ENCODE measurements at places on chromosomes 16 and 17. TPM values are rescaled to one million over a fixed set of nuclear protein-coding genes. Genes with fewer than 3 reads are reported as not detected.

DNA sequence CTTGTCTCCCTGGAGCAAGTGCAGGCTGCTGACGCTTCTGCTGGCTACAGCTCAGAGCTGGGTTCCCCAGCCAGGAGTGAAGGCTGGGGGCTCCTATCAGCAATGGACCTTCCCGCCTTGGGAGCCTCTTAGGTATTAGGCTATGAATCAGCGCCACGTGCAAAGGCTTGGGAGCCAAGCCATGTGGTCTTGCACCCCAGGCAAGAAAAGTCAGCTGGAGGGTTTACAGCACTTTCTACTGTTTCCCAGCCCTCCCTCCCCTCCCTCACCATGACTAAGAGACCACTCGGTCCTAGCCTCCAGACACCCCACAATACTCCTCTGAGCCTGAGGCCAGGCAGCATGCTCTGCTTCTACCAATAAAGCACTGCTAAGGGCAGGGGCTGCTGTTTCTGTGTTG, 12.3 kb downstream of the EPX start:
- H3K4me1 ChIP-seq, result no peaks in the 10 kb centered on the region
- H3K27me3 ChIP-seq, result no peaks in the 10 kb centered on the region
- H3K27ac ChIP-seq, result no peak overlapping the region
- DNase-seq, result no peak
- H3K36me3 ChIP-seq, result peaks cover 38% of the 10 kb centered on the region

- no peaks in the 10 kb centered on the region for H3K36me3 ChIP-seq
- H3K4me3 ChIP-seq, result peak overlapping the region; percentile 30
- no peak for DNase-seq
- H3K27me3 ChIP-seq, result no peaks in the 10 kb centered on the region
- peaks cover 17% of the 10 kb centered on the region for H3K4me1 ChIP-seq
- peak overlapping the region; percentile 91 for H3K27ac ChIP-seq
Observed at GRCh38 chr16:48366165-48367093, 18.8 kb downstream of the SIAH1 start.

DNA sequence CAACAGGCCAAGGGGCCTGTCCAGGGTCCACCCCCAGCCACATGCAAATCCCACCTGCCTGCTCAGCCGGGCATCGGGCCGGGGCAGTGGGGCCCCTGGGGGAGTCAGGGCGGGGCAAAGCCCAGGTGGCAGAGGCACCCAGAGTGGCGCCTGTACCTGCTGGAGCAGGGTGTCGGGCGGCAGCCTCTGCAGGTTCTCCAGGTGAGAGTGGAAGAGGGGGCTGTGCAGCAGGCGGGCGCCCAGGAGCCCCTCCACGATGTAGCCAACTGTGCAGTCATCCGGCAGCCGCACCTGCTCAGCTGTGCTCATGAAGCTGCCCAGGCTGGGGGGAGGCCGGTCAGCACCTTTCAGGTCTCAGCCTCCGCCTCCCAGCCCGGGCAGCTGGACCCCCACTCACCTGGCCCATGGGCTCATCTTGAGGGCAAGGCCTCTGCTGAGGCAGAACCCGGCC, 2.1 kb downstream of the RFNG start:
- H3K4me1 ChIP-seq, result peaks cover 17% of the 10 kb centered on the region
- DNase-seq, result no peak
- no peaks in the 10 kb centered on the region for H3K27me3 ChIP-seq
- no peaks in the 10 kb centered on the region for H3K36me3 ChIP-seq
- H3K27ac ChIP-seq, result no peak overlapping the region

- no peak overlapping the region for H3K4me3 ChIP-seq
- no peak for DNase-seq
- no peaks in the 10 kb centered on the region for H3K36me3 ChIP-seq
- H3K27me3 ChIP-seq, result no peaks in the 10 kb centered on the region
- H3K4me1 ChIP-seq, result no peaks in the 10 kb centered on the region
Observed at GRCh38 chr16:80164966-80165550, 375.7 kb upstream of the DYNLRB2 start.

Gene EVI2A
- polyA plus RNA-seq, result 2.4 TPM

Gene OSGIN1
- 0.55 TPM for polyA plus RNA-seq

Gene ZPBP2
- not detected for polyA plus RNA-seq

- peaks cover 77% of the 10 kb centered on the region for H3K4me1 ChIP-seq
- no peaks in the 10 kb centered on the region for H3K27me3 ChIP-seq
- H3K27ac ChIP-seq, result peak overlapping the region; percentile 26
- H3K4me3 ChIP-seq, result no peak overlapping the region
- no peaks in the 10 kb centered on the region for H3K36me3 ChIP-seq
Observed at GRCh38 chr17:17725752-17726457, 44.6 kb downstream of the RAI1 start.

DNA sequence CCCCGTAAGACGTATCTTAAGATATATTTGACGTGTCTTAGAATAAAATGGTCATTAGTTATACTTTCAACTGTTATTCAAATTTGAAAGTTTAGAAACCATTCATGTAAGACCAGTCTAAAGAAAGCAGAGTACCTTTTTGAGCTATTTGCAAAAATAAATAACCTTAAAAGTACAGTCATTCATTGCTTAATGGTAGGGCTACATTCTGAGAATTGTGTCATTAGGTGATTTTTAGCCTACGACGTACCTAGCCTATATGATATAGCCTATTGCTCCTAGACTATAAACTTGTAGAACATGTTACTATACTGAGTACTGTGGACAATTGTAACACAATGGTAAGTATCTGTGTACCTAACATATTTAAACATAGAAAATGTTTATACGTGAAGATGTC, 139.2 kb downstream of the PHKB start:
- no peaks in the 10 kb centered on the region for H3K27me3 ChIP-seq
- H3K4me3 ChIP-seq, result no peak overlapping the region
- no peak overlapping the region for H3K27ac ChIP-seq
- peaks cover 3% of the 10 kb centered on the region for H3K36me3 ChIP-seq

GRCh38 chr17:5097101-5097834, 14.4 kb downstream of the ZNF232 start:
- no peaks in the 10 kb centered on the region for H3K27me3 ChIP-seq
- no peaks in the 10 kb centered on the region for H3K4me1 ChIP-seq
- DNase-seq, result peak; percentile 87
- peak overlapping the region; percentile 28 for H3K4me3 ChIP-seq

GRCh38 chr16:89606006-89606405, 7.4 kb upstream of the DPEP1 start:
- H3K27me3 ChIP-seq, result peaks cover 17% of the 10 kb centered on the region
- no peak overlapping the region for H3K27ac ChIP-seq
- no peaks in the 10 kb centered on the region for H3K36me3 ChIP-seq
- H3K4me1 ChIP-seq, result peaks cover 10% of the 10 kb centered on the region
- no peak overlapping the region for H3K4me3 ChIP-seq

GRCh38 chr16:28089205-28089991, 25.9 kb upstream of the GSG1L start:
- no peak overlapping the region for H3K4me3 ChIP-seq
- H3K4me1 ChIP-seq, result no peaks in the 10 kb centered on the region
- H3K27me3 ChIP-seq, result no peaks in the 10 kb centered on the region
- peaks cover 9% of the 10 kb centered on the region for H3K36me3 ChIP-seq
- no peak overlapping the region for H3K27ac ChIP-seq
- no peak for DNase-seq

GRCh38 chr16:23164736-23165135, 15.5 kb upstream of the USP31 start:
- no peaks in the 10 kb centered on the region for H3K27me3 ChIP-seq
- no peaks in the 10 kb centered on the region for H3K4me1 ChIP-seq
- no peaks in the 10 kb centered on the region for H3K36me3 ChIP-seq
- no peak overlapping the region for H3K4me3 ChIP-seq
- DNase-seq, result no peak
- no peak overlapping the region for H3K27ac ChIP-seq

GRCh38 chr16:85390511-85391174, 222.5 kb upstream of the GSE1 start:
- peak; percentile 84 for DNase-seq
- H3K27ac ChIP-seq, result no peak overlapping the region
- H3K36me3 ChIP-seq, result no peaks in the 10 kb centered on the region
- H3K27me3 ChIP-seq, result peaks cover 8% of the 10 kb centered on the region
- no peak overlapping the region for H3K4me3 ChIP-seq

DNA sequence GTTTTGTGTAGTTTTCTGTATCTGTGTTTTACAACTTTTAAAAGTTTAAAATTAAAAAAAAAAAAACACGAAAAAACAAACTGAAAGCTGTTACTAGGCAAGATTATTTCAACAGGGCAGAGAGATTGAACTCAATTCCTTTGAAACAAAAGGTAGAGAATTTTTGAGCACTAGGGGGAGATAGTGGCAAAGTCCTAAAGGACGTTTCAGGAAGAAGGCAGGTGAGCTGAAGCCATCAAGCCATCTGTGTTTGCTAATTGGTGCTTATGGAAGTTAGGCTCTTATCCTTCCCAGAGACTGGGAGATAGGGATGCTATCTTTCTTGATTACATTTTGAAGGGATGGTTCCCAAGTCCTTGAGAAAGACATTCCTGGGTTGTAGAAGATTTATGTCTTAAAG, 70.6 kb upstream of the CLEC3A start:
- no peak overlapping the region for H3K4me3 ChIP-seq
- H3K27me3 ChIP-seq, result no peaks in the 10 kb centered on the region

- H3K36me3 ChIP-seq, result no peaks in the 10 kb centered on the region
- H3K4me1 ChIP-seq, result no peaks in the 10 kb centered on the region
- H3K27me3 ChIP-seq, result no peaks in the 10 kb centered on the region
- H3K27ac ChIP-seq, result no peak overlapping the region
Observed at GRCh38 chr16:61332461-61332860, 703.8 kb downstream of the CDH8 start.

Gene VAT1
- 129 TPM for polyA plus RNA-seq

Gene HAS3
- 175 TPM for polyA plus RNA-seq

DNA sequence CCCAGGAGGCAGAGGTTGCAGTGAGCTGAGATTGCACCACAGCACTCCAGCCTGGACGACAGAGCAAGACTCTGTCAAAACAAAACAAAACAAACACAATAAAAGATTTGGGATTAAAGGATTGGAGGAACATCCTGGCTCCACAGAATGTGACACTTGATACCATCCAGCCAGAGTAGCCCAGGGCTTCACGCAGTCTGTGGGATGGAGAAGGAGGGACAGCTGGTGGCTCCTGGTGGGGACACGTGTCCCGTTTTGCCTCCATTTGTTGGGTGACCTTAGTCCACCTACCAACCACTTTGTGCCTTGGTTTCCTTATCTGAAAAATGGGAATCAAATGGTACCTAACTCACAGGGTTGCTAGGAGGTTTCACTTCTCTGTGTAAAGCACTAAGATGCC, 12.4 kb upstream of the CYB561 start:
- H3K36me3 ChIP-seq, result no peaks in the 10 kb centered on the region
- no peak overlapping the region for H3K27ac ChIP-seq
- peak; percentile 16 for DNase-seq
- H3K4me1 ChIP-seq, result no peaks in the 10 kb centered on the region
- H3K4me3 ChIP-seq, result no peak overlapping the region

DNA sequence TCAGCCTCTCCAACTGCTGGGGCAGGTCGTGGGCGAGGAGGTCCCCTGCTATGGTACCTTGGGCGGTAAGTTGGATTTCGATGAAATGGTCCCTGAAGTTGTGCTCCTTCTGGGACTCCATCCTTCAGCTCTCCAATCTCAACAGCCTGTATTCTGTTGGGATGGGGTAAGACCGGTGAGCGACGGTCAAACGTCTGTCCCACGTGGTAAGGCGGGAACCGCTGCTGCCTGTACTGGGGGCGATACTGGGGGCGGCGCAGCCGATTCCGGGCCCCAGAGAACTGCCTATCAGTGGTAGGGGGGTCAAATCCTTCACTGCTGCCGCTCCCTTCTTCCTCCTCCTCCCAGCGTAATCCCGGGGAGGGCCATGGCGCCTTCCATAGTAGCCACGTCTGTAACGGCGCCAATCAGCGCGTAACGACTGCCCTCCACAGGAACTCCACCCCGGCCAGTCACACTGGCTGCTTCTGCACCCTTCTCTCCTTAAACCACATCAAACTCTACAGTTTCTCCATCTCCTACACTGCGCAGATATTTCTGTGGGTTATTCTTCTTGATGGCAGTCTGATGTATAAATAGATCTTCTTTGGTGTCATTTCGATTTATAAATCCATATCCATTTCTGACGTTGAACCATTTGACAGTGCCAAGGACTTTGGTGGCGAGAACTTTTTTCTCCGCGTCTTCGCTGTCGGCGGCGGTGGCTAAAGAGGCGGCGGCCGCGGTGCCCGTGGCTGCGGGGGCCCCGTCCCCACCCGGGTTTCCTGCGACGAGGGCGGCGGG, 41.1 kb downstream of the AHSP start:
- H3K27me3 ChIP-seq, result peaks cover 25% of the 10 kb centered on the region
- peak; percentile 19 for DNase-seq
- H3K36me3 ChIP-seq, result no peaks in the 10 kb centered on the region
- no peaks in the 10 kb centered on the region for H3K4me1 ChIP-seq

DNA sequence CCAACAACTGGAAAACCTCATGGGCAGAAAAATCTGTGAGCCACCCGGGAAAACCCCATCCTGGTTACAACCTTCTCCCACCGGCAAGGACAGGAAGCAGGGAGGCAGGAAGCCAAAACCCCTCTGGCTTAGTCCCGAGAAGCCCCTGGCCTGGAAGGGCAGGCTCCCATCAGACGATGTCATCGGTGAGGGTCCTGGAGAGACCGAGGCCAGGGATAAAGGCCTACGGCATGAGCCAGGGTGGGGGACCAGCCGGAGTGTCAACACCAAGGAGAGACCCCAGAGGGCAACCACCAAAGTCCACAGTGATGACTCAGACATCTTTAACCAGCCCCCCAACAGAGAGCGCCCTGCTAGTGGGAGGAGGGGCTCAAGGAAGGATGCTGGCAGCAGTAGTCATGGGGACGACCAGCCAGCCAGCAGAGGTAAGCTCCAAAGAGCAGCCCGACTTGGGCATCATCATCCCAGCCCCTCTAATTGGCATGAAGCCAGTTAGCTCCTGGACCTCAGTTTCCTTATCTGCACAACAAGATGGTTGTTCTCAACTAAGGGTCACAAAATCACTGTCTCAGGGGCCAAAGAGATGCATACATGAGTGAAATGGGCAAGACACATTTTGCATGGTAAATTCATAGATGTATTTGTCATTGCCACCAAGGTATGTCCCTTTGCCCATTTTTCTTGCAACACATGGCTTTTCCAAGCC, 190.7 kb downstream of the KATNIP start:
- H3K36me3 ChIP-seq, result peaks cover 50% of the 10 kb centered on the region
- no peaks in the 10 kb centered on the region for H3K27me3 ChIP-seq
- no peak for DNase-seq

Gene SPECC1
- 6.9 TPM for polyA plus RNA-seq

DNA sequence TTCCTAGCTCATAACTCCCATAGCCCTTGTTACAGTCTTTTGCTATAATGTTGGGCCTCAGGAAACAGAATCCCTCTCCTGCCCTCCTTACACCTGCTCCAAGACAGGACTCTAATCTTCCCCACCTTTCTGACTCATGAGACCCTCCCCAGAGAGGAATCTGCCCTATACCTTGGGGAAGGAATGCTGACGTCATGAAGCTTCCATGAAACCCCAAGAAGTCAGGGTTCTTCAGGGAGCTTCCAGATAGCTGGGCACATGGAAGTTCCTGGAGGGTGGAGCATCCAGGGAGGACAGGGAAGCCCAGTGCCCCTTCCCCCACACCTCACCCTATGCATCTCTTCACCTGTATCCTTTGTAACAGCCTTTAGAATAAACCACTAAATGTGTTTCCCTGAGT, 285.7 kb downstream of the SOX9 start:
- H3K27ac ChIP-seq, result no peak overlapping the region
- peaks cover 4% of the 10 kb centered on the region for H3K4me1 ChIP-seq
- H3K36me3 ChIP-seq, result no peaks in the 10 kb centered on the region
- H3K27me3 ChIP-seq, result no peaks in the 10 kb centered on the region
- no peak for DNase-seq

GRCh38 chr16:87696726-87697125, 69.1 kb downstream of the KLHDC4 start:
- H3K4me1 ChIP-seq, result no peaks in the 10 kb centered on the region
- no peak overlapping the region for H3K27ac ChIP-seq
- peaks cover 62% of the 10 kb centered on the region for H3K36me3 ChIP-seq
- H3K4me3 ChIP-seq, result no peak overlapping the region

Gene CD7
- polyA plus RNA-seq, result 1.7 TPM

- H3K27me3 ChIP-seq, result no peaks in the 10 kb centered on the region
- no peaks in the 10 kb centered on the region for H3K4me1 ChIP-seq
- no peaks in the 10 kb centered on the region for H3K36me3 ChIP-seq
- no peak overlapping the region for H3K4me3 ChIP-seq
- no peak overlapping the region for H3K27ac ChIP-seq
Observed at GRCh38 chr16:12375046-12375740, 398.7 kb downstream of the SNX29 start.

Gene HGS
- polyA plus RNA-seq, result 91.5 TPM
